SW 1271 (cell line): ENCODE measurements at places on chromosomes 6 and 20.

GRCh38 chr6:18207438-18207837 lies 52.2 kb downstream of the KDM1B start:
- no peak for DNase-seq

DNA sequence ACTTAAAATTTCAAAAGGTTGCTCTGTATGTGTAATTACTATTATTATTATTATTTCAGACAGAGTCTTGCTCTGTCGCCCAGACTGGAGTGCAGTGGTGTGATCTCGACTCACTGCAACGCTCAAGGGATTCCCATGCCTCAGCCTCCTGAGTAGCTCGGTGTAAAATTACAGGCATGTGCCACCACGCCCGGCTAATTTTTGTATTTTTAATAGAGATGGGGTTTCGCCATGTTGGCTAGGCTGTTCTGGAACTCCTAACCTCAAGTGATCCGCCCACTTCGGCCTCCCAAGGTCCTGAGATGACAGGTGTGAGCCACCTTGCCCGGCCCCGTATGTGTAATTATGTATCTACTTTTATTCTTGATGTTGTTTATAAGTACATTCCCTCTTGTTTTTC lies 65.3 kb upstream of the ZNF217 start:
- DNase-seq = no peak

- DNase-seq = no peak
Observed at GRCh38 chr6:42387336-42387735, 64.4 kb downstream of the TRERF1 start.

DNA sequence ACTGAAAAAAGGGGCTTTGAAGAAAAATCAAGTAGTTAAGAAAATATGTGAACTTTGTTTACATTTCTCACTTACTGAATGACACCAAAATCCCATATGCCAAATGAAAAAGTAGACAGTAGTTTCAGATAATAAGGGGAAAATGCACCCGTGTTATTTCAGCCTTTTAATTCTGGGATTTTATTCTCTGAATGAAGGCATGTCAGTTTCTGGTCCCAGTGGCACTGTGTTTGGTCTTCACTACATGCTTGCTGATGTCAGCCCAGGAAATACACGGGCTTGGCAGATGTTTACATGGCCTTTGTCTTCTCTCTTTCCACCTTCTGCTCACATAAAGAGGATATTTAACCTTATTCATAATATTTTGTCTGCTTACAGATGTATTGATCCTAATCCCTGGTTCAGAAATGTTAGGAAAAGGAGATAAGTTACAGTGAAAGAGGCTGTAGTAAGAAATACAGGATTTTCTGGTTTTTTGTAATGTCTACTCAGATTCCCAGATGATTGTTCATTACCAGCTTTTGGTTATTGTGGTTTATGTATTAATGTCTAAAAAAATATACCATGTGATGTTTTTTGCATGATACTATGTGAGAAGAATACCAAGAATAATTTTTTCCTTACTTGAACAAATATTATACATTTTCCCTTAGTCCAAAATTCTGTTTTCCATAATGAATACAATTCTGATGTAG lies 27.7 kb downstream of the DSE start:
- no peak for DNase-seq

DNA sequence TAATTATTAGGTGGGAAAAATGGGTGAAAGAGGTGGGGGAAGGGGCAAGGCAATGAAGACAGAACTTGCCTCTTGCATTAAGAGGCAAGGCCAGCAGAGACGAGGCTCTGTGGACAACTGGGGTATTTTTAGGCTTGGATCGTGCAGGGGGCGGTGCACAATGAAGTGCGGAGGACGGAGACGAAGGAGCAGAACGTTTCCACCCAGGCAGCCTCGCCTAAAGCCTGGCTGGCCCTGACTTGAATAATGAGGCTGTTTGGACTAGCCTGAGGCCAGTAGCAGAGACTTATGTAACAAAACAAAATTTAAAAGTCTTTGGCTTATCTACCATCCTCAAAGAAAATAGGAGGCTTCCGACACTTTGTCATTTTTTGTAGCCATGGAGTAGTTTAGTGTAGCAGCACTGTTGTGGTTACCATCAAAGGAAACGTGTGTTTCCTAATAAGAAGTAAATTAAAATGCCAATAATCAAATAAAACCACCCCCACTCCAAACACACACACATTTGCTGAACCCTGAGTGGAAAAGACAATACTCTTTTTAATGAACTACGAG lies 370.0 kb upstream of the CNR1 start:
- no peak for DNase-seq
